Stimulated activated CD4-positive, alpha-beta T cell treated with anti-CD3 and anti-CD28 coated beads, Interleukin-1b, Interleukin-23, amount 100 ng/mL, for 1 hour (primary cell): ENCODE measurements at places on chromosomes 2 and 18.

DNA sequence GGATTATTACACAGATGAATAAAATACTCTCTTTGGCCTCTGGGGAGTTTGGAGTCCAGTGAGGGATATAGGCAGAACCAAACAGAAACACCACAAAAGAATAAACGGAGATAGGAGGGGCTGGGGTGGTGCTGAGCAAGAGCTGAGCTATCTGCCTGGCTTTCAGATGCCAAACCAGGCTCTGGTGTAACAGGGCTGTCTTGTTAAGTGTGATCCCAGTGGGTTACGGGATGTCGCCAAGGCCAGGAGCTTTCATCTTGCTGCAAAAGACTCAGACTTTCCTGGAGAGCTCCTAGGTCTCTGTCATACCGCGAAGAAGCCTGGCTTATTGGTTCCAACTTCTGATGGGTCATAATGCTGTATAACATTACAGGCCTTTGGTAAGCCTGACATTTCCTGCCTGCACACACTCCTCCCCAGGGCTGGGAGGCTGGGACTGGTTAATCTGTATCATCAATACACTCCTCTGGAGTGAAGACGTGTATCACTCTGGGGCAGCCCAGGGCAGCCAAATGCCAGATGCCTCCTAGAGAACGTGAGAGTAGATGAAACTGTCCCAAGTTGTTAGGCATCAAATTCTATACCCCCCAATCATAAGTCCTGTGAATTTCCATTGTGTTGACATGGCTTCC is 60.5 kb downstream of the STPG4 start:
- no peak for DNase-seq

- DNase-seq: no peak
Measured at GRCh38 chr2:151237422-151238025, 24.1 kb downstream of the RBM43 start.

DNA sequence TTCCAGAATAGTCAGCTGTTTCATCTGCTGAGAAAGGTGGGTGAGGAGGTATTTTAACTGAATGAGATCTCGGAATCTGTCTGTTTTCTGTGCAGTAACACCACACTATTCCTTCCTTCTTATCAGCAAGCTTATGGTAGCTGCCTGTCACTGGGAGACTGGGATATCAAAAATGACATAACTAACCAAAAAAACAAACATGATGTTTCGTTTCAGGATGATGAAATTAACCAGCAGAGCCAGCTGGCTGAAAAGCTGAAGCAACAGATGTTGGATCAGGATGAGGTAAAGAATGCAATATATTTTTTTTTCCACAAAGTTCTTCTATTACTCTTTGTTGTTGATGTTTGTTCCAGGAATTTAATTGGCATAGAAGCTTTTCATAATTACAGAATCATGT is 59.8 kb upstream of the LYPD6B start:
- no peak for DNase-seq

DNA sequence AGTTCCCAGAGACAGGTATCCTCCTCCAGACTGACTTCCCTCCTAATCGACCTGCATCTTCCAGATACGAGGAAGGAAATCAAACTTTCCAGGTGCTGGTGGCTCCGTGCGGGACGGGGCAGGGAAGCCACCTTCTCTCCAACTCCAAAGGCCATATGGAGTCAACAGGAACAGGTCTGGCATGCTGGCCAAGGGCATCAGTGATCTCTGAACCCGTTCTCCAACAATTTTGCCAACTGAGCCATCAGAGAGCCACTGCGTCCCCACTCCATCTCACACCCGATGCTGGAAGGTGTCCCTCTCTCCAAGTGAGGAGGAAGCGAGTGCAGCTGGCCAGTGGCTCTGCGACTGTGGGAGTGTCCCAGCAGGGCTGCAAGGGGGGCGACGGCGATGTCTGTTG is 5.4 kb downstream of the EDAR start:
- no peak for DNase-seq

GRCh38 chr2:153388246-153388645 is 90.3 kb downstream of the RPRM start:
- no peak for DNase-seq

DNA sequence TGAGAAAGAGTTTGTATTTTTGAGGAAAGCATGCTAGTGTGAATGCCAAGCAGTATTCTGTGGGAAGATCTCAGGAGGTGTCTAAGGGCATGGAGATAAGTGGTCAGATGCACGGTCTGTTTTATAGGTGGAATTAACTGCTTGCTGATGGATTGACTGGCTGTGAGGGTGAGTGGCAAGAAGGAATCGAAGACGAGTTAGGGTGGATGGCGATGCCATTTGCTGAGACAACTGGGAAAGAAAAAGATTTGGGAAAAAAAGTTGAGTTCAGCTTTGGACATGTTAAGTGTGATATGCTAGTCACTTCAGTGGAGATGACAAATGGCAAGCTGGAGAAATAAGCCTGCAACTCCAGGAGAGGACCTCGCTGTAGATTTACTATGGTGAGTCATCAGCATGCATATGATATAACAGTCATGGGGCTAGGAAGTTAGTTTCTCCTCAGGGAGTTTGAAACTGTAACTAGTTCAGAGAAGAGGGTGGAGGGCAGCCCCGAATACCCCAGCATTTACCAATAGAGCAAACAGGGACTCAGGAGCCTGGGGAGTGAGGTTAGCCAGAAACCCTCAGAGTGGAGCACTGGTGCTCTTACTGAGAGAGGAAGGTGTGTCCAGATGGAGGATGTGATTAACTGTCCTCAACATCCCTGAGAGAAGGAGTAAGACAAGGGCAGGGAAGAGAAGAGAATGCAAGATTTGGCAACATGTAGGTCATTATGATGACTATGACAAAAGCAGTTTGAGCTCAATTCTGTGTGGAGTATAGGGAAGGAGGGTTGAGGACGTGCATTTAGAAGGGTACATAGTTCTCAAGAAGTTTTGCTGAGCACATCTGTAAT is 2.0 kb upstream of the HK2 start:
- DNase-seq: no peak

- no peak for DNase-seq
Measured at GRCh38 chr2:129482626-129483025, 496.8 kb upstream of the RAB6C start.

- no peak for DNase-seq
Measured at GRCh38 chr2:48009256-48009655, 103.0 kb upstream of the FBXO11 start.

DNA sequence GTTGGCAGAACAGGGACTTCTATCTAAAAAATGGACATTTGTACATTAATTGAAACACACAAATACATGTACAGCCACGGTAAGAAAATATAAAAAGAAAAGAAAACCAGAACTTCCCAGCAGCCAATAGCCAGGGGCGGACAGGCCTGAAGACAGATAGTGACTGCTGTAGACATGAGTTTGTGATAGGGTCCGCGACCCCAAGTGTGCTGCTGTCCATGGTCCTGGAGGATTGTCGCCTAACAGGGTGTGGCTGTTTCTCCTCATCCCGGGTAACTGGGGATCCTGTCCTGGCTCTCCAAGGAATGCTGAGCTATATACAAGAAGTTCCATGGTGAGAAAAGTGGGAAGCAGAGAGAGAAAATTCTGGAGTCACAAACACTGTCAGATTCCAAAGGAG is 266.5 kb upstream of the SALL3 start:
- DNase-seq: no peak

- no peak for DNase-seq
Measured at GRCh38 chr18:6659963-6660725, 69.4 kb upstream of the ARHGAP28 start.

DNA sequence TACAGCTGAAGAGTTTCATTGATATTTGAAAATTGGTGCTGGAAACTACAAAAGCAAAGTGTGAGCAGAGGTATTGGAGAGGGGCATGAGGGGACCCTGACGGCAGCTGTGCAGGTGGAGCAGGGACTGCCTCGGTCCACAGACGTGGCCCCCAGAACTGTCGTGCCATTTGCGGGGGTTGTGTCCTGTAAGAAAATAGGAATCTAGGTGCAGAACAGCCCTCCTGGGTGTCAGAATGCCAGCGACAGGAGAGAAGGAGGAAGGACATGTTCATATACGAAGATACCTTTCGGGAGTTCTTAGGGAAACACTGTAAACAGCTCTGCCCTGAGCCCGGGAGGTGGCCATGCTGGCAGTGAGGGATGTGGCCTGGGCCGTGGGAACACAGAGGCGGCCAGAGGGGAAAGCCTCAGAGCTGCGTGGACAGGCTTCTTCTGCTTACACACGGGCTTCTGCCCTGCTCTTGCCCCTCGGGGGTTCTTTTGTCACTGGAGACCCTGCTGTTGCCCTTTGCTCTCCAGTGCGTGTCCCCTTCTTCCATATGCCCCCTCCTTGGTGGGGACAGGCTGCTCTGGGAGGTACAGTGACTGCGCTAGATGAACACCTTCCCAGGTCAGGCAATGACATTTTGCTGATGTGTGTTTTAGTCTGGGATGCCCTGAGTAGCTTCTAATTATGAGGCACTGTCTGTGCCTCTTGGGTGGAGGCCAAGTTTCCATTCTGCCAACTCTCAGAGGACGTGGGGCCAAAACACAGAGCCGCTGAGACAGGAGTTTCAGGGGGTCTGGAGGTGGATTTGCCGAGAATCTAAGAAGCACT is 81.9 kb upstream of the TXNDC2 start:
- no peak for DNase-seq

DNA sequence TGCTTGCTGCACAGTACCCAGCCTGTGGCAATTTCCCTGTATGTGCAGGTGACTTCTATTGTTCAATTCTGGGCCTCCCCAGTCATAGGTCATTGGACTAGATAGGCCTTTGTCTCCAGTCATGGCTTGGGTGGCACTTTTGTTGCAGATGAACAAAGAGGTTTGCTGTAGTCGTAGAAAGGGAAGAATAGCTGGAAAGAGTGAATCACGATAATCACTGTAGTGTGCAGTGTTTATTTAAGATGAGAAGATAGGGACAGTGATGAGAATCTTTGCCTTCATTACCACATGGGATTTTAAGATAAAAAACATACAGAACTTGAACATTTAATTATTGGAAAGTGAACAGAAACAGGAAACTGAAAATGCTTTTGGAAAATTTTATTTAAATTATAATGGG is 156.1 kb upstream of the CYRIA start:
- DNase-seq: no peak

DNA sequence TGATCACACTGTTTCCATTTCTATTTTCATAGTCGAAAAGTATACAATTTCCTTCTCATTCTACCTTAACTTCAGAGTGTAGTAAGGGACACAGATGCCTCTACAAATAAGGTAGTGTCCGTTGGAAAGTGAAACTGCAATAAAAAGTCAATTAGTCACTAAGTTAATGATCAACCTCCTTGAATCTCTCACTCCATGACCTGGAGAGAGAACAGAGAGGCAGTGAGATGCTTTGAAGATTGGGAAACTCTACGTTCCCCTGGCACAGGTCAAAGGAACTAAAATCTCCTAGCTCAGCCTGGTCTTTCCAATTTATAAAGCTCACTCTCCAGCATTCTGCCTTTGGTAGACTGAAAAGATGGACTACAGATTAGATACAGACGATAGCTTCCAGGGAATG is 153.8 kb upstream of the ACAA2 start:
- no peak for DNase-seq

- DNase-seq: no peak
Measured at GRCh38 chr2:6580982-6581381, 284.7 kb downstream of the CMPK2 start.

DNA sequence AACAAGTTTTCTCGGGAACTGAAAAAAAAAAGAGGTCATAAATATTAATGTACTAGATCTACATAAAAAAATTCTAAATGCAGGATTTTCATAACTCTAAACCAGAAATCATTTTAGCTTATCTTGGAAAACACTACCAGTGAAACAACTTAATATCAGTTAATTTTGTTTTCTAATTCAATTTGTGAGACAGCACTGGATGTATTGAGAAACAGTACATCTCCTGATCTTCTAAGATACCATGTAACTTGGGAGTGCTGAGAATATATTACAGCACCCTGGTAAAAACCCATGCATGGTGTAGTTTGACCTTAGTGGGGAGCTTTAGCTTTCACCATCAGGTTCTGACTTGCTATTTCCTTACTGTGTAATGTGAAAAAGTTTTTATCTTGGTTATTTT is 129.6 kb downstream of the NRXN1 start:
- DNase-seq: no peak

- DNase-seq: no peak
Measured at GRCh38 chr18:44386401-44386800, 294.3 kb upstream of the SETBP1 start.

- DNase-seq: no peak
Measured at GRCh38 chr2:203759690-203760365, 53.4 kb downstream of the CD28 start.

GRCh38 chr2:5932556-5933469 is 240.6 kb downstream of the SOX11 start:
- no peak for DNase-seq

GRCh38 chr2:10002109-10002508 is 41.2 kb upstream of the KLF11 start:
- no peak for DNase-seq

- no peak for DNase-seq
Measured at GRCh38 chr2:175414882-175415487, 233.5 kb upstream of the ATP5MC3 start.

DNA sequence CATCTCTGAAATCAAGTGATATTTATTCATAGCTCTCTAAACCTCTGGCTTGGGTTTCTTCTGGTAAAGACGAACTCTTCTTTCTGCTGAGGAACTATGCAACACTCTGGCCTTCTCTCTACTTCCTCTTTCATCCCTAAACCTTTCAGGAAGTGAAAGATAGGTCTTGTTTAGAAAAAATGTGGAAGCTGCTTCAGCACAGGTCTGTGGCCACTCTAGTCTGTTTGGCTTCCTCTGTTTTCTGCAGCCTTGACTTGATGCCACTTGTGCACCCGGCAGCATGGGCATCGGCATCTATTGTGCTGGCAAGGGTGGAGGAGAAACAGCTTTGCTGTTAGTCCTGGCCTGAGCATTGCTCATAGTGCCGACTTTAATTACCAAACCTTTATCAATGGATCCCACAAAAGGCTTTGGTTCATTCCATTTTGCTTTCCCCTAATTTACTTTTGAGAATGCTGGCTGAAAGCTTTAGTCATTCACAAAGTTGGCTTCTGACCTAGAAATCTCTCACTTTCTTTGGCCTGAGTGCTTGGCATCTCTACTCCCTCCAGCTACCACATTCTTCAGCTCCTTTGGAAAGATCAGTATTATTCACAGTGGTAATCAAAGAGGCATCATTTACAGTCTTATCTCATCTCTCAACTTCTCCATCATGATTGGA is 32.0 kb upstream of the GPR39 start:
- DNase-seq: no peak

GRCh38 chr18:59279193-59279592 is 5.9 kb upstream of the RAX start:
- no peak for DNase-seq

- DNase-seq: no peak
Measured at GRCh38 chr2:141994066-141994465, 136.8 kb downstream of the LRP1B start.

GRCh38 chr18:41504316-41504715 is 450.7 kb upstream of the PIK3C3 start:
- DNase-seq: no peak

DNA sequence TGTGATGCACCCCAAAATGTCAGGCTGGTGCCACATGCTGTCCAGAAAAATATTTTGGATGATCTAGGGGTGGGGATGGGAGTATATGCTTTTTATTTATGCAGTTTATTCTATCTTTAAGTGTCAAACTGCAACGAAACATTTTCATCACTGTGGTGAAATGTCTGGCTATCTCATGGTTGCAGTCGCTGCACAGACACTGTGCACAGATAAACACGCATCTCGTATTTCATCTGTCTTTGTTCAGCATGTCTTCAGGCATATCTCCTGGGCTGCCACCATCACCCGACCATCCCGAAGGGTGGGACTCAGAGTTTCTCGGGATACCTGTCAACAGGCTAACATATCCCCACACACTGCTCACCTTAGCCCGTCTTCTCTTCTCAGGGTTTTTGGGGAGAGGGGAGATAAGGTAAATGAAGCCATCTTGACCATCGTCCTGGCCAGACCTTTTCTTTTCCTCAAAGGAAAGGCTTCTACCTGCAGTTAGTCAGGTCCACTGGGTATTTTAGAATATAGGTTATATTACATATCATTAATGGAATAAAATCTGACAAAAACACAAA is 80.7 kb upstream of the NABP1 start:
- no peak for DNase-seq
